Stimulated activated CD4-positive, alpha-beta T cell treated with anti-CD3 and anti-CD28 coated beads, Interleukin-4, amount 100 ng/mL, for 1 hour (primary cell): ENCODE measurements at places on chromosomes 6 and 20.

GRCh38 chr20:36147690-36148089 lies 6.8 kb upstream of the EPB41L1 start:
- DNase-seq = no peak

DNA sequence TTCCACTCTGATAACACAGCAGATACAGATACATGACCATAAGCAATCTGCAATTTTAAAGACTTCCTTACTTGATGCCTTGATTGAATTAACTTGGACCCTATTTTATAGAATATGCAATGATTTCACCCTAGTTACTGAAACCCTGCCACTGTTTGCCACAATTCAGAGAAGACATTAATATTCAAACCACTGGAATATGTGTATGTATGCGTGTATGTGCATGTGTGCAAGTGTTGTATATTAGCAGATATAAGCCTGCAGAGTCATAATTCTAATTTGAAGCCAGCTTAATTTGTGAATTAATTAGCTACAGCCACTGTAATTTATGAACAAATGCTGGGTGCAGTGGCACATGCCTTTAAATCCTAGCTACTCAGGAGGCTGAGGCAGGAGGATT lies 9.3 kb downstream of the VNN2 start:
- no peak for DNase-seq

GRCh38 chr6:116010790-116011401 lies 49.8 kb downstream of the FRK start:
- DNase-seq = peak; percentile 42

DNA sequence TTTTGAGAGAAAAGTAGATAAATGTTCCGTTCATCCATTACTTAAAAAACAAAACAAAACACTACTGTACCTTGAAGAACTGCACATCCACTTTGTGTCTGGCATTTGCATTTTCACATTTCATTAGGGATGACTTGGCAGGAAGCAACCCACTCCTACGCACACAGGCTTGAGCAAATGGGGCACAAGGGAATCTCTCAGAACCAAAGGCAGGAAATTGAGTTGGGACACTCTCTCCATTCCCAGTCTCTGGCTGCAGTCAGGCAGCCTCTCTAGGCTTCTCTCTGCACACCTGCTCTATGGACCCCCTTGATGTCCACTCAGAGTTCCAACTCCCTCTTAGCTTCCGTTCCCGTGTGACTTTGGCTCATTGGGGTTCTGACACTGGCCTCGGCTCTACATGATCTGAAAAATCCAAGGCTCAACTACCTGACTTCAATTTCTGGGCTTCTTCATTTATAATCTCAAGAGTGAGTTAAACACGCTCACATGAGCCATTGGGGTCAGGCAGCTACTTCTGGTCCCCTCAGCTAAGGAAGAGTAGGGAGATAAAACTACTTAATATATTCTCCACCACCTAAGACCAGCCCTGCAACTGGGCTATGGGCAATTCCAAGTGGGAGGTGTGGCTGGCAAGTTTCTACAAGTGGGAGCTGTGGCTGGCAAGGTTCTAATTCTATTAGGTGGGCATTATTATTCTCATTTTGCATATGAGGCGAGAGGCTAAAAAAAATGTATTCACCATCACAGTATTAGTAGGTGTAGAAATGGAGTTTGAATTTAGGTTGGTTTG lies 251.9 kb downstream of the SOD2 start:
- no peak for DNase-seq

DNA sequence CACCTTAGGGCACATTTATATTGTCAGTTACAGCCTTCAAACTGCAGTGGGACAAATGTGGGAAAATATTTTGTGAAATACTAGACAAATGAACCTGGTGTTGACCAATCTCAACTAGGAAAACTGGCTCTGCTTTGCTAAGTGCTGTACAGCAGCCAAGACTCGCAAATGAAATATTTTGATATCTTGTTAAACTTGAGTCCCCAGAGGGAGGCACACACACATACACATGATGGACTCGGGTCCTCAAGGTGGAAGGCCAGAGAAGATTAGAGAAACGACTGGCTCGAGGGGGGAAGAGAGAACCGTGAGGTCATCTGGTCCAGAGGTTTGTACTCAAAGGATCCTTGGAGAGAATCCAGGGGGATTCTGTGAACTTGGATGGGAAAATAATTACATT lies 67.3 kb upstream of the JAG1 start:
- no peak for DNase-seq

- DNase-seq = no peak
Measured at GRCh38 chr6:89413006-89413400, 930 bp upstream of the RRAGD start.

- peak; percentile 9 for DNase-seq
Measured at GRCh38 chr20:21571841-21572690, 58.2 kb upstream of the NKX2-2 start.

DNA sequence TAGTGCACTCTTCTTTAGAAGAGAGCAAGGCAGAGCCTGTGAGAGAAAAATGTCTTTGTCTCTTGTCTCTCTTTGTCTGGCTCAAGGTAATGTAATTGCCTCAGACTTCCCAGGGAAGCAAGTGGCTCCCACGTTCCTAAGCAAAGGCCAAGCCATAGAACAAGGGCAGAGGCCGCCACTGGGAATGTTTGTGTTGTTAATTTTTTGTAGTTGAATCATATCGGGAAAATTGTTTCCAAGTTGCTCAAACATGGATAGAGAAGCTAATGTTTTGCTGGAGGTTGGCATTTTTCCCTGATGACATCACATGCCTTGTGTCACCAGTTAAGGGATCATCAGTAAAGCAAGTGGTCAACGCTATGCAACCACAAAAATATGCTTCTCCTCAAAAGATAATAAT lies 211.5 kb upstream of the FOXA2 start:
- DNase-seq = no peak

DNA sequence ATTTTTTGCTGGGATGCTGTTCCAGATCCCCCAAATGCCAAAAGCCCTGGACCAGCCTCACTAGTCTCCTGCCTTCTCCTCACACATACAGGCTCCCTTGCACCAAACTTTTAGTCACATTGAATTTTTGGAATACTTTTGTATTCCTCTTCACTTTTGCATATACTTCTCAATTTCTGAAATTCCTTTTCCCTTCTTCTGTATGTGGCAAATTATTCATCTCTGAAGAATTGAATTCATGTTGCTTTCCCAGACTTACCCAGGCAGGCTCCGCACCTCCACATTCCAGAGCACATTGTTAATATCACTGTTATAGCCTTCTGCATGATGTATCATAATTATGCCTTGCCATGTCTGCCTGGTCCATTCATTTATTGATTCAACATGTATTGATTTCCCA lies 255.3 kb upstream of the POU3F2 start:
- DNase-seq = no peak

GRCh38 chr6:81909162-81909561 lies 156.7 kb upstream of the TENT5A start:
- DNase-seq = no peak

GRCh38 chr20:51383891-51384510 lies 158.5 kb downstream of the NFATC2 start:
- no peak for DNase-seq

GRCh38 chr20:56420940-56421688 lies 9.1 kb downstream of the CASS4 start:
- DNase-seq = no peak

DNA sequence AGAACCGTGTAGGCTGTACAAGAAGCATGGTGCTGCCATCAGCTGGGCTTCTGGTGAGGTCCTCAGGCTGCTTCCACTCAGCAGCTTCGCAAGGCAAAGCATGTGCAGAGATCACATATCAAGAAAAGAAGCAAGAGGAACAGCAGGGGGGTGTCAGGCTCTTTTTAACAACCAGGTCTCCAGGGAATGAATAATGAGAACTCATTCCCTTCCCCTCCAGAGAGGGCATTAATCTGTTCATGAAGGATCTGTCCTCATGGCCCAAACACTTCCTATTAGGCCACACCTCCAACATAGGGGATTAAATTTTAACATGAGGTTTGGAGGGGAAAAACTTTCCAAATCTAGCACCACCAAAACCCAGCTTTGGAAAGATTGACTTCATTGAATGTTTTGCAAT lies 20.0 kb downstream of the GINM1 start:
- no peak for DNase-seq

DNA sequence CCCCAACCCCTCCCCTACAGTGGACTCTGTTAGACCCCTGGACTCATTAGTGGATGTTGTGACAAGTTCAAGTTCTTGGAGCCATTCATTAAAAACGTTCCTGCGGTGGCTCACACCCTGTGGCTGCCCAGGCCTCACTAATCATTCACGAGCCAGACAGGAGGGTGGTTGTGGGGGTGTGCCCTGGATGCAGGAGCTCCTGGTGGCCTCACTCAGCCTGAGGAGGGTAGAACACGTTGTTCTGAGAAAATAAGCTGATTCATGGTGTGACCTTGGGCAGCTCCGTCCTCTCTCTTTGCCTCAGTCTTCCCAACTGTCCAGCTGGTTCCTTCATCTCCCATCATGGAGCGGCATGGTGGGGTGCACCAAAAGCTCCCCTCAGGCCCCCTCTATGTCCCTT lies 16.7 kb downstream of the SLC13A3 start:
- no peak for DNase-seq

- DNase-seq = peak; percentile 38
Measured at GRCh38 chr20:51750037-51750769, 18.0 kb downstream of the ATP9A start.

DNA sequence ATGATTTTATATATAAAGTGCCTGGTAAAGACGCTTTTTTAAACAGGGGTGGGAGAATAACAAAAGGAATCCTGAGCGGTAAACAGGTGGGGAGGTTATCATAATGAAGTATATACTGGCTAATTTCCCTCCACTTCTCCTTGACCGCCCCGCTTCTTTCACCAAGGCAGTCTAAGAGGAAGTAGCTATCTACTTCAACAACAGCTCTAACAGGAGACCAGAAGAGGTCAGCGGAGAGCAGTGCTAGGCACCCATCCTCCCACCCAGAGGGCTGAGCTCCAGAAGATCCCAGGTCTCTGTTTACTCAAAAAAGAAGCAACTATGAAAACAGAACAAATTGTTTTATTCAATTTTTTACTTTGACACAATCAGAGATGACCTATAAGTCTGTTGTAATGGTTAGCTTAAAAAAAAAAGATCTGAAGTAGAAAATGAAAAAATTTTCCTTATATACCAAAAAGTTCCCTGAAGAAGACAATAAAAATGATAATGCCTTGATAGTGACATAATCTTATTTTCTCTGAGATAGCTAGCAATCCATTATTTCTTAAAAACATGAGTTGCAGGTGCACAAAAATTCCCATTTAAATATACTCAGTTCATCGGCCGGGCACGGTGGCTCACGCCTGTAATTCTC lies 141.1 kb downstream of the PDSS2 start:
- peak; percentile 21 for DNase-seq

GRCh38 chr20:11432407-11432806 lies 485.3 kb upstream of the BTBD3 start:
- no peak for DNase-seq

- no peak for DNase-seq
Measured at GRCh38 chr6:138000941-138001340, 106.3 kb downstream of the PERP start.

- no peak for DNase-seq
Measured at GRCh38 chr6:14873781-14874441, 372.0 kb upstream of the JARID2 start.

GRCh38 chr6:43665376-43665775 lies 20.5 kb downstream of the RSPH9 start:
- no peak for DNase-seq

GRCh38 chr6:332671-333070 lies 40.4 kb downstream of the DUSP22 start:
- no peak for DNase-seq

GRCh38 chr6:140105241-140105640 lies 730.8 kb upstream of the CITED2 start:
- DNase-seq = no peak

DNA sequence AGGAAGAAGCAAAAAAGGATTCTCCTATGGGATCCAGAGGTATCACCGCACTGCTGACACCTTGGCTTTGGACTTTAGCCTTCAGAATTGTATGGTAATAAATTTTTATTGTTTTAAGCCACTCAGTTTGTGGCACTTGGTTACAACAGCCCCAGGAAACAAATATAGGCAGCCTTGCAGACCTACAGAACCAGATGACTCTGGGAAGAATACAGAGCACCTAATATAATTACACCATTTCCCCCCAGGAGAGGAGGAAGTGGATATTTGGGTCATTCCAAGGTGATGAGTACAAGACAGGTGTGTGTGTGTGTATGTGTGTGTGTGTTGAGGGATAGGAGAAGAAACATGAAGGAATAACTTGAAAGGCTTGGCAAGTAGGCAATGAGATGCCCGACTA lies 84.2 kb upstream of the ENPP5 start:
- no peak for DNase-seq

DNA sequence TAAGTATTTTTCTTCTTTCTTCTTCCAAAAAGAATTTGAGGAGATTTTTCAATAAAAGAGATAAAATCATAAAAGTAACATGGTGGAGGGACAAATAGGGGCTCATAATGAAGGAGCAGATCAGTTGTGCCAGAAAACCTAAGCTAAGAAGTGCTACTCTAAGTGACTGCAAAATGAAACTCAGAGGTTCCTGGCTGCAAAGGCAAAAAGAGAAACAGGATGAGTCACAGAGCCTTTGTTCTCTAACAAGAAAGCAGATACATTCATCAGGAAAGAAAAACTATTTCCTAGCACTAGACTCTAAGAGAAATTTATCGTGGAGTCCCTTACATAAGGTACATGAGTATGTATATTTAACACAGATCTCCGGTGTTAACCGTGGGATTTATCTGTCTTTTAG lies 49.8 kb downstream of the TSHZ2 start:
- DNase-seq = no peak

DNA sequence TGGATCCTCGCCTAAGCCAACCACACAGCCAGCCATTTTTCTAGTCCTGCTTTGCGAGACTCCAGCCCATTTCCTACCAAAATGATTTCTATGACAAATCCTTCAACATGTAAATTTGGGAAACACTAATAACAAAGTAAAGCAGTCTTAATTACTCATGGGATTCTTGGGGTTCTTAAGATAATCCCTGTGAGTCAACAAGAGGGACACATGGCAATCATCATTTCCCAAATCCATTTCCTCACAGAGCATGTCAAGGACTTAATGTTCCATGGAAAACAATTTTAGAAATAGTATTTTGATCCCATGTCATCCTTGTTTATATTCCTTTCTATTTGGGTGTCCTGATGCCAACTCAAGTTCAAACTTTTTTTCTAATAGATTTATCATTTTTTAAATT lies 322.7 kb upstream of the NOX3 start:
- no peak for DNase-seq
